ENCODE measurements at places on chromosomes 2 and 18.

DNA sequence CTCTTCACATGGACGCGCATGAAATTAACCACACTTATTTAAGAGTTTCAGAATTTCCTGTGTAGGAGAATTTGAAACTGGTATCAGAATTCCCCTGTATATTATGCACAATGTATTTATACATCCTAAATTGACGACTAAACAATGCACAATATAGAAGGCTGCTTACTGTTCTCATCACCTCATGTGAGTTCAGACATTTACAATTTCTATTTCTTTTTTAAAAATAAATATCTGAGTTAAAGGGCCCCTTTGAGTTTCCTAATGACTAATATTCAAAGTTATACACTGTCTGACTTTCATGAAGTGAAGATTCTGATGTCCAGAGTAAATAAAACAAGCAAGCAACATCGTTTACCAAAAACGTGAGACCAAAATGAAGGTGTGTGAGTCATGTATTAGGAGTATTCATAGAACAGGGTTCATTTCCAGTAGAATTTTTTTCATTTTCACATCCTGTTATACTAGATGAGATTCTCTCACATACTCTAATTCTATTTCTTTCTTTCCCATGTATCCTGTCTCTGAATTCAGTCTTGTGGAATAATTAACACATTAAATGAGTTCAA, 406.2 kb downstream of the NUP35 start:
- DNase-seq = no peak

GRCh38 chr2:189096769-189097447, 82.7 kb downstream of the COL5A2 start:
- no peak for DNase-seq

GRCh38 chr2:232598293-232598692, 35.1 kb upstream of the EFHD1 start:
- no peak for DNase-seq

DNA sequence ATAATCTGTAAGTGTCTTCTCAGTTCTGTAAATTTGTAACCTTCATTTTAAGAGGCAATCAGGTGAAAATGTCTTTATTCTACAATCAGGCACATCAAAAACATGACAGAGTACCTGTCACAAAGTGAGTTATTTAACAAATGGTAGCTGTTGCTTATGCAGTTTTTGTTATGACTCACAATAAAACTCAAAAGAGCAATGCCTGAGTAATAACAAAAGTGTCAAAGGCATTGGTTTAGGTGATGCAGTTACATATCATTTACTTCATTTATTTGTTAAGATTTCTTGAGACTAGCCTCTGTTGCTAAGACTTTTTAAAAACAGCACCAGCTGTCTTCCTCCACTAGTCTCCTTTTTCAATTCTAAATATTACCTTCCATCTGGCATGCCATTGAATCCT, 177.8 kb downstream of the KIAA1328 start:
- no peak for DNase-seq

DNA sequence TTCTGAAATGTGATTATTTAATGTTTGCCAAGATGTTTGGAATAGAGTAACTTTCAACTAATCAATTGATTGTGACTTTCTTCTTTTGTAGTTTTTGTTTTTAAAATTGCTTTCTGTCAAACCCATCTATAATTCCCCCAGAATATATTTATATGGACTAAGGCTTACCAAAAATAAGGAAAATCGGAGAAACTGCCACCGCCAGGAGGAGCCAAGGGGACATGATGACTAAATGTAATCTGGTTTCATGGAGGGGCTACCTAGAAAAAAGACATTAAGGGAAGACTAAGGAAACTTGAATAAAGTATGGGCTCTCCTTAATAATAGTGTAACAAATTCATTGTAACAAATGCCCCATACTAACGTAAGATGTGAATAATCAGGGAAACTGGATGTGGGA, 19.5 kb downstream of the BOLA3 start:
- DNase-seq = no peak

- DNase-seq = no peak
Observed at GRCh38 chr2:157726946-157727345, 98.3 kb upstream of the ACVR1C start.

- no peak for DNase-seq
Observed at GRCh38 chr2:172596776-172597175, 40.9 kb downstream of the PDK1 start.

GRCh38 chr2:42312106-42312505, 48.9 kb downstream of the COX7A2L start:
- DNase-seq = no peak
